Epithelial cell of proximal tubule (primary cell): ENCODE measurements at places on chromosomes 5 and 9.

DNA sequence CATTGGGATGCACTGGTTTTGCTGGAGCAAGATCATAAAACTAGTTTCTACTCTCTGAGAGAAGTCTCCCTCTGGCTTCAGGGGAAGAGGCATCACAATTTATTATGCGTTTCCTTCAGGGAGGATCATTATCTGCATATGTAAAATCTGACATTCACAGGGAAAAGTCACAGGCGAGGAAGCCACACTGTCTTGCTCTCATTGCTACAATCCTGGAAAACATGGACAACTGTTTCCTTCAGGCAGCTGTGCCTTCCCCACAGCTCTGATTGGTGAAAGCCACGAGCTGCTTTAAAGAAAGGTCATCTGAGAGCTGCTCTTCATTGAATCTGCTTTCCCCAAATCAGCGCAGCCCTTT, 397.8 kb downstream of the MED10 start:
- DNase-seq, result no peak

GRCh38 chr9:114908104-114908622, 22.2 kb downstream of the TNFSF8 start:
- DNase-seq, result no peak

DNA sequence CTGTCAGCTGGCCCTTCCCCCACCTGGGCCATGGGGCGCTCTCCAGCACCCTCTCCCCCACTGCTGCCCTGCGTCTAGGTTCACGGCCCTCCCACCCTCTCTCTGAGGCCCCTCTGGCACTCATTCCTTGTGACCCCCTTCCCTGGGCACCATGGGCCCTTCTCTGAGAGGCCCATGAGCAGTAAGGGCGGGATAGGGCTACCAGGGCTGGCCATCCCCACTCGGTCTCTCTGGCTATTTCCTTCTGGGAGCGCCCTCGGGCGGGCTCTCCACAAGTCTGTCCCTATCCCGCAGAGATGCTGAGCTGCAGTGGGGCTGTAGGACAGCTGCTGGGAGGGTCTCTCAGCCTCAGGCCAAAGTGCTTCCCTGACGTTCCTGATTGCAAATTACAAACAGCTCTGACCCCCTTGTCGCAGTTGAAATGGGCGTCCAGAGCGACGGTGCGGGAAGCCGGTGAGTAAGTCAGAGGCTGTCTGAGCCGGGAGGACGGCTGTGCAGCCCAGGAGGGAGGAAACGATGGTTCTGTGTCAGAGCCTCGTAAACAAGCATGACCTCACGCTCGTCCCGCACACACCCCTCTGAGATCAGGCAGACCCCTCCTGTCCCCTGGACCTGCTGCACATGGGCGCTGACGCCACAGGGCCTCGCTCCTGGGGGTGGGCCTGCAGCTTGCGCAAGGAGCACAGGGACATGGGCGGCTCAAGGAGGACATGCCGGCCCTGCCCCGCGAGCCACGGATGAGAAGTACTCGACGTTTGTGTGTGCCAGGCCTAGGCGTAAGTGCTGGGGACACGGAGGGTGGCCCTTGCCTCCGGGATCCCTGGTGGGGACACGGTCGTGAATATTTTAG, 36.3 kb upstream of the GFPT2 start:
- no peak for DNase-seq

- no peak for DNase-seq
Observed at GRCh38 chr5:56106837-56107236, 112.1 kb upstream of the IL6ST start.

- DNase-seq, result no peak
Observed at GRCh38 chr5:178507151-178507932, 82.9 kb downstream of the COL23A1 start.

DNA sequence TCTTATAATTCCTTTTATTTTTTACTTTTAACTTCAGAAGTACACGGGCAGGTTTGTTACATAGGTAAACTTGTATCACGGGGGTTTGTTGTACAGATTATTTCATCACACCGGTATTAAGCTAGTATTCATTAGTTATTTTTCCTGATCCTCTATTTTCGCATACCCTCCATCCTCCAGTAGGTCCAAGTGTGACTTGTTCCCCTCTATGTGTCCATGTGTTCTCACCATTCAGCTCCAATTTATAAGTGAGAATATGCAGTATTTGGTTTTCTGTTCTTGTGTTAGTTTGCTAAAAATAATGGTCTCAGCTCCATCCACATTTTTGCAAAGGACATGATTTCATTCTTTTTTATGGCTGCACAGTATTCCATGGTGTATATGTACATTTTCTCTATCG, 43.1 kb upstream of the IFNE start:
- DNase-seq, result no peak

GRCh38 chr9:82406456-82407085, 418.0 kb downstream of the SPATA31D1 start:
- DNase-seq, result no peak

- DNase-seq, result no peak
Observed at GRCh38 chr5:34041247-34041972, 1.6 kb downstream of the C1QTNF3 start.

GRCh38 chr5:130198927-130199326, 294.7 kb downstream of the CHSY3 start:
- DNase-seq, result no peak
